A549 treated with CpdA at 1 μM for 4 hours (cell line): ENCODE measurements at places on chromosomes 13 and 19. TPM values are rescaled to one million over a fixed set of nuclear protein-coding genes. Genes with fewer than 3 reads are reported as not detected.

TMEM238 gene
- total RNA-seq = 1.9 to 9.5 TPM (median 8.1 TPM) in 5 replicates

ATP8A2 gene
- not detected in 5 replicates for total RNA-seq

TMEM255B gene
- total RNA-seq = 0.61 to 0.91 TPM (median 0.67 TPM) in 5 replicates

PSG7 gene
- 0.08 to 0.13 TPM (median 0.08 TPM) in 3 of 5 replicates, not detected in the others for total RNA-seq

CCDC8 gene
- not detected in 5 replicates for total RNA-seq

PNMA8A gene
- total RNA-seq = 10.0 to 11.8 TPM (median 11.4 TPM) in 5 replicates

IZUMO2 gene
- not detected in 5 replicates for total RNA-seq

KLHL1 gene
- not detected in 5 replicates for total RNA-seq

CABP5 gene
- not detected in 5 replicates for total RNA-seq

LILRB2 gene
- total RNA-seq = 0.14 TPM in 1 of 5 replicates, not detected in the others
